Breast epithelium (tissue), 4 donors: ENCODE measurements at places on chromosomes 11 and 22.

DNA sequence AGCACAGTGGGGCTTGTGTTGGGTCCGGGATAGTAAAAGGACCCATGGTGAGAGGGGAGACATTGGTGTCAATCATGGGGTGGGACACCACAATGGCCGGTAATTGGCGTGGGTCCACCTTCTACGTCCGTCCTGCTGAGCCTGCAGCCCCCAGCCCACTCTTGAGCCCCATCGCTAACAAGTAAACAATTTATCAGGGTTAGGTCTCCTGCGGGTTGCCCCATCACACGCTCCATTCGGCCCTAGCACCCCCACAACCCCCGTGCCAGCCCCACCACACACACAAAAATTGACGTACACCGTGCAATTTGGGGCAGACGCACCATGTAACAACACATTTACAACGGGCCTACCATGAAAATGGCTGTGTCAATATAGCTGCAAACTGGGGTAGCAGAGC lies 86.5 kb upstream of the HTATIP2 start:
- DNase-seq: no peak

DNA sequence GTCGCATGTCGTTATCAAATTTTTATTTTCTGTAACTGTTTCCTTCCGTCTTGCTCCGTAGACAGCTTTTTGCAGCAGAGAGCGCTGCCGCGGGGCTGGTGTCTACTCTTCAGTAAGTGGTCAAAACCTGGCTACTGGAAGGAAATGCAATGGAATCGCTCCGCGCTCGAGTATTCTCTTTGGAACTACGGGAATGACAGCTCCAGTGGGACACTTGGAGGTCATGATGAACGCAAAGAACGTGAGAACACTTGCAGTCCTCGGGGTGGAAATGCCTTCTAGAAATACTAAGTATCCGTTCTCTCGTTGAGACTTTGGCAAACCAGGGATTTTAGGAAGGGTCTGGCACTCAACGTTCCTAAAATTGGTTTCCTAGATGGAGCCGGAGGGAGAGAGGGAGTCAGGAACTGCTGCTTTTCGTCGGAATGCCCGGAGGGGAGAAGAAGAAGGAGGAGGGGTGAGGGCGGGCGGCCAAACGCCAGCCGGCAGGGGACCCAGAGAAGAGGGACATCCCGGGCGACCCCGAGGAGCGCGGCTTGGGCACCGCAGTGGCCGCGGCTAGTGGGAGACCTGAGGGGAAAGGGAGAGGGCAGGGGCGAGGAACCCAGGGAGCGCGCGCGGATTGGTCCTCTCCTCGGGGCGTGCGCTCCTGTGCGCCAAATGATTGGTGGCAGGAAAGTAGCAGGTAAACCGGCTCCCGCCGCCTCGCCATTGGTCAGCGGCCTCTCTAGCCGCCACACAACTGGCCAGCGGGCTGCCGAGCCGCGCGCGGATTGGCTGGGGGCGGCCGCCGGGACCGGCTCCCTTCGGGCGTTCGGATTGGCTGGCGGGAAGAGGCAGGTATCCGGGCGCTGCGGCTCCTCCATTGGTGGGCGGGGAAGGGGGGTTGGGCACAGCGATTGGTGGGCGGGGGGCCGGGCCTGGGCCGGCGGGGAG lies 490 bp upstream of the BMAL1 start:
- peak; percentile 99 for DNase-seq

GRCh38 chr11:114036958-114037357 lies 22.6 kb upstream of the ZBTB16 start:
- no peak for DNase-seq

DNA sequence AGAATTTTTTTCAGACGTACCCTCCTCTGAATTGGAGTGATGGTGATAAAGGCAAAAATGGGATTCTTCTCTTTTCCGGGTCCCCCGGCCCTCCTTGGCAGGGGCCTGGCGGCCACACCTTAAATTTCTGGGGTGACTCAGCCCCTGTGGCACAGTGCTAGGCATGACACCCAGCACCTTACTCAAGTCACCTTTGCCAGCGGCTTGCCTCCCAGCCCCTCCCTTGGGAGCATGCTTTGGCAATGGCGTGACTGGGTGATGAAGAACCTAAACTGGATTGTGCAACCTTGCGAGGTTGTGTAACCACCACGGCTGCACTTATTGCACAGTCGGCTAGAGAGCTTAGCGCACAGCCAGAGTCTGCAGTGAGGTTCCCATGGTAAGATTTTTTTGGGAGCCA lies 16.2 kb upstream of the LDLRAD3 start:
- peak; percentile 65 for DNase-seq

GRCh38 chr22:23315341-23315917 lies 135.1 kb downstream of the BCR start:
- DNase-seq: peak; percentile 60

DNA sequence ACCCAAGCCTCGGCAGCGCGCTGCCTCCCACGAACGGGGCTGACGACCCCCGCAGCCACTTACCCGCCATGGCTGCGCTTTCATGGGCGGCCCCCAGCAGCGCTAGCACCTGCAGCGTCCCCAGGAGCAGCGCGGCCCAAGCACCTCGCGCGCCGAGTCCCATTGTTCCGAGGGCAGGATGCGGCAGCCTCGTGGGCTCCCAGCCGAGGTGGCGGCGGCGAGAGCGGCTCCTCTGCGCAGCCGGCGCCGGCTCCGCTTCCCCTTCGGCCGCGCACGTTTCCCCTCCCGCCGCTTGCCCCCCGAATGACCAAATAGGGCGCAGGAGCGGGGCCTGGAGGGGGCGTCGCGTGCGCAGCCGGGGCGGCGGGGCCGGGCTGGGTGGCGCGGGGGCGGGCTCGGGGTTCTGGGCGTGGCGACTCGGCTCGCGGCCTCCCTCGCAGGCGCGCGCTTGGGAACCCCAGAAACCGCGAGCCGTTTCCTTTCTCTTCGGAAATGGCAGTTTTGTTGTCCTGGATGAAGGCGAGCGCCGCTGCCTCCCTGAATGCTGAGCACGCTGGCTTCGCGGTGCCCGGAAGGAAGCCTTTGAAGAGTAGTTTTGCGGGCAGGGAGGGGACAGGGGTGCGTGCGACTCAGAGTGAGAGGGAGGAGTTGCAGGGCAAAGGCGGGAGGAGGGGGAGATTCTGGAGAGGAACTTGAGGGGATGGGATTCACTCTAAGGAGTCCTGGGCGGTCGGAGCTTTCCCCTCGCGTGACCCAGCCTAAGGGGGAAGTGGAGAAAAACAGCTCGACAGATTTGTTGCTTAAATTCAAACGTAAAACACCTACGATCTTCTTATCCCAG lies at the start of gene TMEM123:
TSS of gene TMEM123 (minus strand) at position 305 of the 841 bp plus-strand sequence. CDS start at position 163, 142 bp downstream.
- peak; percentile 61 for DNase-seq

DNA sequence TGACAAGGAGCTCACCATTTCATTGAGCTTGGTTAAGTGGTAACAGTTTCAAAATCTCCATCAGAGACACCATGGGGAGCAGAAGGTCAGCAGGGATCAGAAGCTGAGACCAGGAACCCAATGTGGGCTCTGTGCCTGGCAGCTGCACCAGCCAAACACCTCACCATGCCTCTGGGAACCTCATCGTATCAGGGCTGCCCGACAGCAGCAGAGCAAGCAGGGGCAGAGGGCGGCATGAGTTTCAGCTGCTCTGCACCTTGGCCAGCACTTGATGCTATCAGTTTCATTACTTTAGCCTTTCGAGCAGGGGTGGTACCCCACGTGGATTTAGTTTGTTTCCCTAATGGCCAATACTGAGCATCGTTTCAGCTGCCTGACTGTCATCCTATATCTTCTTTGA lies 77.8 kb downstream of the DGCR2 start:
- DNase-seq: no peak

GRCh38 chr11:78429660-78430059 lies 12.0 kb upstream of the GAB2 start:
- no peak for DNase-seq

DNA sequence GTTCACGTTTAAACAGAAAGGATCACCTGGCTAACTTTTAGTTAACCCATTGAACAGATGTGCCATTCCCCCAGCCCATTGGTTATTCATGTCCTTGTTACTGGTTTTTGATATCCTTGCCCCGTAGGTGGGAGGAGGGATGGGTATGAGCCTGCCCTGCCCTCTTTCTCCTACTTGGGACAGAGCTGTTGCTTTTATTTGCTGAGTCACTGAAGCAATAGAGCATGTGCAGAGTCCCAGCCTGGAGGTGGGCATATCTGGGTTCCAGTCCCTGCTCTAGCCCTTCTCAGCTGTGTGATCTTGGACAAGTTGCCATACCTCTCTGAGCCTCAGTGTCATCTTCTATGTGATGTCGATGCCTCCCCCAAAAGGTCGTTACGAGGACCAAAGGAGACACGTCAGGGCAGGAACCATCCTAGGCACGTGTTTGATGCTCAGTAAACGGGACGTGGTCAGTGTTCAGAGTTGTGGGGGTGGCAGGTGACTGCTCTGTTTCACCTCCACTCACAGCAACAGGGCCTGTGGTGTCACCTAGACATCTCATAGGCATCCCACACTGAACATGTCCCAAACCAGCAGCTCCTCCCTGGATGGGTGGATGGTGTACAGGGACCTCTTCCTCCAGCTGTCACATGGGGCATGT lies 61.0 kb downstream of the BMAL1 start:
- no peak for DNase-seq

DNA sequence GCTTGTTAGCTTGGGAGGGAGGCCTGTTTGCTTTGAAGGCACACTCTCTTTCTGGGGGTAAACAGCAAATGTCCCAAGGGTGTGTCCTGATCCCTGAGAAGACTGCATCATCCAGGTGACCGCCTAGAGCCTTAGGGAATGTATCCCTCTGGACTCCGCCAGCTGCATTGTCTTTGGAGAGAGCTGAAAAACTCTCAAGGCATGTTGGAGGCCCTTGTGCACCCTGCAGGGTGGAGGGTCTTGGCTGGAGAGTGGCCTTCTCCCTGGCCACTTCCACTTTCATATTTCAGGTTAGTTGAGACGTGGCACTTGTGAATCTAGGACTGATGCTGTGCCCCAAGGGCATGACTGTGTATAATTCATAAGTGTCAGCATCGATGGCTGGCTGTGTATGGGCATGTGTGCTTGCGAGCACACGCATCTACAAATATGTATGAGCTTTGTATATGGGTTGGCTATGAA lies 70.6 kb downstream of the ZBTB16 start:
- DNase-seq: no peak

- peak; percentile 47 for DNase-seq
Observed at GRCh38 chr11:76669901-76670484, 554 bp downstream of the LRRC32 start.

- DNase-seq: no peak
Observed at GRCh38 chr11:69449320-69450063, 32.0 kb upstream of the LINC01488 start.
